ENCODE measurements at places on chromosomes 13 and 19.

DNA sequence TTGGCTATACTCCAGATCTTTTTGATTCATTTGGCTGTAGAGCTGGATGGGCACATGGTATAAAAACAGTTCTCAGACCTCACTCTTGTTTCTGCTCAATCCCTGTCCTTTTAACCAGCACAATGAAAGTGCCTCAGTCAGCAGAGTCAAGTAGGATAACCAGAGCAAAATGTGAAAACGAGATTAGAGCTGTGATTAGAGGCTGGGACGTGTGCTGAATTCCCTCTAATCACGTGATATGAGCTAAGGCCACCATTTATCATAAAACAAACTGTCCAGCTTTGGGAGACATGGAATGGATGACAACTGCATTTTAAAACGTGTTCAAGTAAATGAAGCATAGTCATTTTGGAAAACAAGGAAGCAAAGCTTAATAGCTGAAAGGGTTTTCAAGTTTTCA lies 54.1 kb downstream of the GJA3 start:
- no peak for DNase-seq

GRCh38 chr13:99525967-99526366 lies 24.7 kb downstream of the TM9SF2 start:
- DNase-seq = no peak

GRCh38 chr13:89497658-89498057 lies 1826.5 kb downstream of the SLITRK5 start:
- DNase-seq = no peak

DNA sequence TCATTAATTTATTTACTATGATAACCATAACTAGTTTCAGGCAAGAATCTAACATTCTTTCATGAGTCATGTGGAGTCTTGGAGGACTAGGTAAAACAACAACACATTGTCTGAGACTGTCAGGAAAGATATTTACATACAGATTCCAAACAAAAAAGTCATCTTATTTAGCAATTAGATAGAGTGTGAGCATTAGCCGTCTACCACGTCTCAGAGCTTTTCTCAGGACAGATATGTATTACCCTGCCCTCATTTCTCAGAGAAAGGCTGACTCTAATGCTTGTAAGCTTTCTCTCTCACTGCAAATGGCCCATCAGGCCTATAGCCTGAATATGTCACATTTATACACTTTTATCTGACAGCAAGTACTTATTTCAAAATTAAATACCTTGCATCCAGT lies 312.1 kb upstream of the PCDH20 start:
- DNase-seq = no peak

DNA sequence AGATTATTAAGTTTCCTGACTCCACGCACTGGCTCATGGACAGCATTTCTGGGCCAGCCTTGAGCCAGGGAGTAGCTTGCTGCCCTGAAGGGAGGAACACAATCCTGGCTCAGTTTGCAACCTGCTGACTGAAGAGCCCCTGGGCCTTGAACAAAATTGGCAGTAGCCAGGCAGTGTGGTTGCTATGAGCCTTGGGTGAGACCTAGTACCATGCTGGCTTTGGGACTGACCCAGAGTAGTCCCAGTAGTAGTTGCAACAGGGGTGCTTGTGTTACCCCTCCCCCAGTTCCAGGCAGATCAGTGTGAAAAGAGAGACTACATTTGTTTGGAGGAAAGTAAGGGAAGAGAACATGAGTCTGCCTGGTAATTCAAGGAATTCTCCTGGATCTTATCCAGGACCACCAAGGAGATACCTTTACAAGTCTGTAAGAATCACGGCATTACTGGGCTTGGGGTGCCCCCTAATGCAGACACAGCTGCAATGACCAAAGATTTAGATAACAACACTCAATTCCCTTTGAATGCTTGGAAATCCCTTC lies 22.0 kb downstream of the ITGBL1 start:
- peak; percentile 7 for DNase-seq

DNA sequence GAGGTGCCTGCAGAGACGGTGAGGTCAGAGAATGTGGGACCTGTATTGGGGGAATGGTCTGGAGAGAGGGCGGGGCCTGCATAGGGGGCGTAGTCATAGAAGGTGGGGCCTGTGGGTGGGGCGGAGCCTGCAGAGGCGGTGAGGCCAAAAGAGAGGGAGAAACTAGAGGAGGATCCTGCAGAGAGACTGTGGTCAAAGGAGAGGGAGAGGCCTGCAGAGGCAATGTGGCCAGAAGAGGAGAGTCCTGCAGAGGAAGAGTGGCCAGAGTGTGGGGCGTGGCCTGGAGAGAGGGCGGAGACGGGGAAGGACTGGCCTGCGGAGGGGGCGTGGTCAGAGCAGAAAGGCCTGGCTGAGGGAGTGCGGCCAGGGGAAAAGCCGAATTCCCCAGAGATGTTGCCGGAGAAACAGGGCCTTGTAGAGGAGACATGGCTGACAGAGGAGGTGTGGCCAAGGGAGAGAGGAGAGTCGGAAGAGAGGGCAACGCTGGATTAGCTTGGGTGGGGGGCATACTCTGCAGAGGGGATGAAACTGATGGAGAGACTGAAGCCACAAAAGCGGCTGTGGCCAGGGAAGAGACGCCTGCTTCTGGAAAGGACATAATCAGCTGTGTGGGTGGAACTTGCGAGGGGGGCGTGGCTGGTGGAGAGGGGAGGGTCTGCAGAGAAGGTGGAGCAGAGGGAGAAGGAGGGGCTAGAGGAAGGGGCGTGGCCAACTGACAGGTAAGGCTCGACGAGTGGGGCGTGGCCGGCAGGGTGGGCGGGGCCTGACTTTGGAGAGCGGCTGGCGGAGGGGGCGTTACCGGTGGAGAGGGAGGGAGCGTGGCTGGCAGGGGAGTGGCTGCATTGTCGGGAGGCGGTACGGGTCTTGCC lies 2.5 kb downstream of the PRR36 start:
- DNase-seq = peak; percentile 84

GRCh38 chr13:47188802-47189201 lies 291.9 kb upstream of the HTR2A start:
- DNase-seq = no peak

DNA sequence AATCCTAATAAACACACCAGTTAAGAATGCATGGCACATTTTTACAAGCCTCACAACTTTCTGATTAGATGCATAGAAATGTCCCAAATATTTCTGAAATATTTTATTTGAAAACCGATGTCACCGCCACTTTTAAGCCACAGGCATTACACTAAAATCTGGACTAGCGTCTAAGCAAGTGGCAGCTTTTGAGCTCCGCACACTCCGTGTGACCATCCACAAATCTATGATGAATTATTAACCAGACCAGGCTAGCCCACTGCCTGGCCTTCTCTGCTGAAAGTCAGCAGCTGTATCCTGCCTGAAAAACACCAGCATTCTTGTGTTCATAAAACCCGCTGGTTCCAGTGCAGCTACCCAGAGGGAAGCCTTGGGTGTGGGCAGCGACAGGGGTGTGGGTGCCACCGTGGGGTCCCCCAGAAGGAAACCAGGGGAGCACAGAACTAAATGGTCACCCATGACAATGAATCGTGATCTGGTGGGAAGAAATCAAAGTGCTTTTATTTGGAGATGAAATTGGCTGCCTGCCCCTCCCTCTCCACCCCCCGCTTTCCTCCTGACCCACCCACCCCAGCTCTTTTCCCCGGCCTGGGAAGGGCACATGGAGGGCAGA lies 13.8 kb downstream of the RASA3 start:
- DNase-seq = peak; percentile 72

GRCh38 chr13:63161219-63161618 lies 1745.6 kb upstream of the PCDH20 start:
- DNase-seq = no peak

- DNase-seq = no peak
These were observed 7.1 kb upstream of the PNMA8A start for GRCh38 chr19:46478356-46478986.

GRCh38 chr13:22964245-22964966 lies 216.4 kb upstream of the SGCG start:
- no peak for DNase-seq

DNA sequence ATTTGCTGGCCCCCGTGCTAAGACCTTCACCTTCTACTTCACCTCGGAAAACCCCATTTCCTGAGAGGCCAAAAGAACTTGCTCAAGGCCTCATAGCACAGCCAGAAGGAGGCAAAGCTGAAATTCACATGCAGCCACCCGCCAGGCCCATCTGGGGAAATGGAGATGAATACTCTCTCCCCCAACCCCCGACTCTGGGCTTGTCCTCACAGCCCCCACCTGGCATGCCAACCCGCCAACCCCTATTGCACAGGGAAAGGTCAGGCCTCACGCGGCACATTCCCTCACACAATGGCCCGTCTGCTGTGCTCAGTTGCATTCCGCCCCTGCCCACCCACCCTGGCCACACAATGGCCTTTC lies 3.2 kb downstream of the PRX start:
- DNase-seq = no peak

DNA sequence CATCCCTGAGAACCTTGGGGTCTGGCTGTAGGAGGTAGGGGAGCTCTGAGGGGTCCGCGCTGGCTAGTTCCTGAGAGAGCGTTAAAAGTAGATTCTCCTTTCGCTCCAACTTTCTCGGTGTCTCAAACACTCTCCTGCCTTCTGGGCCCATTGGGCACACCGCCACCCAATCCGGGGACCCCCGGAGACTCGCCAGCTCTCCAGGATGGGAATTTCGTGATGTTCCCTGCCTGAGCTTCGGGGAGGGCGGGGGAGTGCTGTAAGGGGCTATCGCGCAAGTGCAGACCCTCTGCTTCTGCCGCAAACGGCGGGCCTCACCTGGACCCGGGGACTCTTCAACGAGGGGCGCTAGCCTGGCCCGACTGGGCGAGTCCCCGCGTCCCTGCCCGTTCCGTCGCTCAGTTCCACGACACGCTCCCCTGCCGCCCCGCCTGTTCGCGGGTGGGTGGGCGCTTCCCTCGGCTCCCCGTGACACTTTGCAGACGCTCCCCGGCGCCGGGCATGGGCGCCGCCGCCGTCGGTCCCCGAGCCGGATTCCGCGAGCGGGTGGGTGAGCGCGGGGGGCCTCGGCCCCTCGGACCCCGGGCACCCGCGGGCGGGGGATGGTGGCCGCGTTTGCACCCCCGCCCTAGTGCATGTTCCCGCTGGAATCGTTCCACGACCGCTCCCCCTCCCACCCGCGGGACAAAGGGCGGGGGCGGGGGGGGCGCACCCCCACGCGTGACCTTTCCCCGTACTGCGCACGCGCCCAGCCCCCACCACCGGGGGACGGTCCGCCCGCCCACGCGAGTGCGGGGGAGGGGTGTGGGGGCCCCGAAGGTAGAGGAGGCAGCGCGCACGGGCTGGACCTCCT lies at the start of gene CCDC106:
Gene CCDC106, plus strand, starts transcription at position 481 of the 853 bp plus-strand sequence. CDS start 835 bp downstream, outside the sequence.
- peak; percentile 10 for DNase-seq

- no peak for DNase-seq
These were observed 343.5 kb downstream of the TEX29 start for GRCh38 chr13:111663953-111664421.

DNA sequence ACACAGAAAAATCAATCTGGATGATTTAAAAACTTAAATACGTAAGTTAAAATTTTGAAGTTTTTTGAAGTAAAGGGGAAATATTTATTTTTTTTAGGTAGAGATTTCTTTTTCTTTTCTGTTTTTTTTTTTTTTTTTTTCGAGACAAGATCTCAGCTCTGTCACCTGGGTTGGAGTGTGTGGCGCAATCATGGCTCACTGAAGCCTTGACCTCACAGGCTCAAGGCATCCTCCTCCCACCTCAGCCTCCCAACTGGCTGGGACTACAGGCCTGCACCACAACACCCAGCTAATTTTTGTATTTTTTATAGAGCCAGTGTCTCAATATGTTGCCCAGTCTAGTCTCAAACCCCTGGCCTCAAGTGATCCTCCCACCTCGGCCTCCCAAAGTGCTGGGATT lies 120.4 kb upstream of the CLDN10 start:
- DNase-seq = no peak

- peak; percentile 65 for DNase-seq
These were observed 402.7 kb downstream of the TBC1D4 start for GRCh38 chr13:75079226-75079625.

- DNase-seq = peak; percentile 80
These were observed at the start of gene ZNF85 for GRCh38 chr19:20923077-20923871. Gene ZNF85 (plus strand): TSS chr19:20923251. CDS start chr19:20923401, 150 bp downstream.

- DNase-seq = no peak
These were observed 32.6 kb downstream of the KBTBD6 start for GRCh38 chr13:41099986-41100385.

GRCh38 chr13:49678191-49678914 lies 12.9 kb downstream of the EBPL start:
- no peak for DNase-seq

DNA sequence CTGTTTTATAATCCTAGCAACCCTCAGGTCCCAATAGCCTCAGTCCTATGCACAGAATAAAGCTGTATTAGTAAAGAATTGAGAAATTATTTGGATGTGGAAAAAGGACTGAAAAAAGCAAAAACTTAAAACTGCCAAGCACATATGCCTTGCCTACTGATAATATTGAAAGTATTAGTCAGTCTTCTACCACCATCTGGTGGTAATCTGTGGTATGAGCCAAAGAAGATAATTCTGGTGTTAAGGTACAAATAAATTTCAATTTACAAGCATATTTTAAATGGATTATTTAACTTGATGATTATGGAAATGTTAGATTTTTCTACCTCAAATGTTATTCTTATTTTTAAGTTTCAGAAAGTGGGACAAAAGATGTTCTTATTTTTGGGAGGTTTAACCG lies 460.3 kb upstream of the KLHL1 start:
- DNase-seq = peak; percentile 29

GRCh38 chr13:19634256-19634740 lies 839 bp downstream of the MPHOSPH8 start:
- no peak for DNase-seq

DNA sequence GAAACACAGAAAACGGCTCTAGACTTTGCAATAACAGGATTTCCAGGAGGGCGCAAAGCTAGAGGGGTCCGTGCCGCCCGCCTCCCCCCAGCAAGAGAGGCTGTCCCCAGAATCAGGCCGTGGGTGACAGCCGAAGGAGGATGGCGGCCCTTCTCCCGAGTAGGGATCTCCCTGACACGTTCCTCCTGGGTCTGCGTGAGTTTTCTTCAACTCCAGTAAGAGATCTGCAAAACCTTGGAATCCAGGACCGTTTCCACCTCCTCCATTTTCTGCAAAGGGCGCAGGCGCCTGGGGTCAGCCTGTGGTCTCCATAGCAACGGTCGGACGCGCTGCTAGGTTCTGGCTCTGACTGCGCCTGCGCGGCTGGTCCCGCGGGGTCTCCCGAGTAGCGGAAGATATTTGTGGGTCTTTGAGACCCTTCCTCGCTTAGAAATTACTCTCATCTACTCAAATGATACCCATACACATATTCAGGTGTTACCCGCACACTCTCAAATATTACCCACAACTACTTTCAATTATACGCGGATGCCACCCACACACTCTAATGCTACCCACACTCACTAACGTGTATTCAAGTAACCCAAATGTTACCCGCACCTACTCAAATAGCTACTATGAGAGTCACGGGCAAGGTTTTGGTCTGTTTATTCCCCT lies 2.1 kb downstream of the PNMA8C start:
- no peak for DNase-seq

- DNase-seq = no peak
These were observed 1.3 kb downstream of the ALG5 start for GRCh38 chr13:36997716-36998427.

GRCh38 chr19:39481229-39481545 lies 549 bp downstream of the TIMM50 start:
- no peak for DNase-seq

DNA sequence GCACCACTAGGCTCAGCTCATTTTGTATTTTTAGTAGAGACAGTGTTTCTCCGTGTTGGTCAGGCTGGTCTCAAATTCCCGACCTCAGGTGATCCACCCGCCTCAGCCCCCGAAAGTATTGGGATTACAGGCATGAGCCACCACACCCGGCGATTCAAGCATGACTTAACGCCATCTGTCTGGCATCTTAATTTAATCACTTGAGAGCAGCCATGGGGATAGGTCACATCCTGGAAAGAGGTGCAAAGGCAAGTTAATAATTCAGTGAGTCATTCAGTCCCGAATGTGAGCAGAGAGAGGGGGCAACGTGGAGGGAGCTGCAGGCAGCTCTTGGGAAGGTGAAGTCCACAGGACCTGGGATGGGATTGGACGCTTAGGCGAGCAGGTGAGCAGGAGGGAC lies 31.7 kb upstream of the USP29 start:
- no peak for DNase-seq

Data from RCC 7860 (cell line).